NCI-H1092 treated with DMSO at 0.1 percent for 48 hours (cell line): ENCODE measurements at places on chromosomes 4 and X.
A peak's percentile ranks its signal among the peaks of the same experiment; 100 is the strongest.

GRCh38 chr4:4455210-4455865 is 68.4 kb downstream of the NSG1 start:
- DNase-seq = no peak

GRCh38 chr4:55363691-55364351 is 17.8 kb downstream of the SRD5A3 start:
- DNase-seq = no peak

- DNase-seq = peak; percentile 71
These were observed 469.8 kb upstream of the CPEB2 start for GRCh38 chr4:14532436-14532835.

- peak; percentile 6 for DNase-seq
These were observed 169.2 kb upstream of the MAGEB18 start for GRCh38 chrX:25968920-25969319.

DNA sequence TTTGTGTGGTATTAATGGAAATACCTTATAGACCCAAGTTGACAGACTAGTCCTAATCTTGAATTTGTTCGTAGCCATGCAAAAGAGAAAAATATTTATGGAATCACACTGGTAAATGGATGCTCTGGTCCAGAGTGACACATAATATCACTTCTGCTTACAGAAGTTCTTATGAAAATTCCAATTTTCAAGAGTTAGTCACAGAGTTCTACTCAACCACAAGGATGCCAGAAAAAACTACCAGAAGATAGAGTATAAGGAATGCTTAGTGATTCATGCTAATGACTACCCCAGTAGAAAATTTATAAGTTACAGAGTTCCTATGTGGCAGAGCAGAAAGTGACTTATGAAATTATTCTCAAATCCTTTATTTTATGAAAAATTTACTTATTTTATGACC is 1384.8 kb downstream of the FAM133A start:
- DNase-seq = no peak

- DNase-seq = no peak
These were observed 283.0 kb downstream of the GASK1B start for GRCh38 chr4:157889788-157890187.

- no peak for DNase-seq
These were observed 354.5 kb downstream of the ARHGAP24 start for GRCh38 chr4:85829276-85830051.

- DNase-seq = no peak
These were observed 64.3 kb downstream of the ZFYVE28 start for GRCh38 chr4:2354118-2354517.

DNA sequence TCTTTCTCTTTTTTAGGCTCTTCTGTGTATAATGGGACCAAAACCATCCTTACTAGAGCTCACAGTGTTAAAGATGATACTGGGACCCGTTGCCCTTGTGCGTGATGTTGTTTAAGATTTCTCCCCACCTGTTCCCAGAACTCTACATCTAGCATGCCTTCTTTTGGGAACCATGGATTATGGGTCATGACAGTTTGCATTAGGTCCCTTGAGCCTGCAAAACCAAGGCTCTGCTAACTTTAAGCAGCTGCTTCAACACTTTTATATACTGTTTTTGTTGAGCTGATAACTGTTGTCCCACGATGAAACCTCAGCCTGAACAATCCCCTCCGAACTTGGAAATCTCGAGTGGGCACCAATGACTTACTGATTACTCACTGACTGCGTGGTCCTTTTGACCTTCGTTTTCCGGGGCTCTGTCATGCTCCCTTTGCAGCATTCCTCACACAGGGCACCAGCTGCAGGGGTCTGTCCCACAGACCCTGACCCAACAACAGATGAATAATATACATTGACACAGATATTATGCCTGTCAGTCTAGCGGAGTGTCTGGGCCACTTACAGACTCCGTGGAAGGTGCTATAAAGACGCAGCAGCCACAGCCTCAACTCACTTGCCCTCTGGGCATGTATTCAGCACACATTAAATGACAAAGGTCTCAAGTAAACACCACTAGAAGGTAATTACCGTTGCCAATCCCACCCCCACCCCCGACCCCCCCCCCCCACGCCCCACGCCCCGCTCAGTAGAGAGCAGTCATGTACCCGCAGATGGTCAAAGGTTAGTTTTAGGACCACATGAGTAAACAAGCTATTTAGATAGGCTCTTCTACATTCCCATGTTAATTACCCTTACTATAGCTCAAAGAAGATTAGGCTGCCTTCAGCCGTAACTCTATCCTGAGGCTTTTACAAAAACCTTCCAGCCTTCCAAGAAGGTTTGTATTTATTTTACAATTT is 162.0 kb upstream of the WDFY3 start:
- no peak for DNase-seq

- no peak for DNase-seq
These were observed 187.7 kb upstream of the BOD1L1 start for GRCh38 chr4:13815231-13815630.

DNA sequence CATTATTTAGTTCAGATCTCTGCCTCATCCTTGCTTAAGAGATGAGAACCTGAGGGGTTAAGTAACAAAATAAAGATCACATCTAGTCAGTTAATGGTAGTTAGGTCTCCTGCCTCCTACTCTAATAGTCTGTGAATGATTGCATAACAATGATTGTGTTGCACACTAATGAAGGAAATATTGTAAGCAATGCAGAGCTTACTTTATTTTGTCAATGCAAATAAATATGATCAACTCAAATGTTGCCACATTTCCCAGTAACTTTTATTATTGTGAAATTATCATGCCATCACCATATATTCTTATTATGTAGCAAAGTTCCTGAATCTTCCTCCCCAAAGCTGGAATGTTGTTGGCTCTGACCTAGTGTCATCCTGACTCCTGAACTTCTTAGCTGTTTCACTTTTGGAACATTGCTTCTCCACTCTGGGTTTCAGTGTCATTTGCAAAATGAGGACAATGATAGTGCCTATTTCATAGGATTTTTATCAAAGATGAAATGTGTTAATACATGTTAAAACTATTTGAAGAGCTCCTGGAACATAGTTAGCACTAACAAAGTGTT is 17.0 kb upstream of the GABRA4 start:
- no peak for DNase-seq
